Activated T-cell treated with anti-CD3 and anti-CD28 coated beads, Interleukin-2, amount 50 U/mL, for 4 hours (primary cell): ENCODE measurements at places on chromosomes 6 and 20.

GRCh38 chr20:6120491-6120988 lies 2.3 kb downstream of the FERMT1 start:
- DNase-seq = no peak

DNA sequence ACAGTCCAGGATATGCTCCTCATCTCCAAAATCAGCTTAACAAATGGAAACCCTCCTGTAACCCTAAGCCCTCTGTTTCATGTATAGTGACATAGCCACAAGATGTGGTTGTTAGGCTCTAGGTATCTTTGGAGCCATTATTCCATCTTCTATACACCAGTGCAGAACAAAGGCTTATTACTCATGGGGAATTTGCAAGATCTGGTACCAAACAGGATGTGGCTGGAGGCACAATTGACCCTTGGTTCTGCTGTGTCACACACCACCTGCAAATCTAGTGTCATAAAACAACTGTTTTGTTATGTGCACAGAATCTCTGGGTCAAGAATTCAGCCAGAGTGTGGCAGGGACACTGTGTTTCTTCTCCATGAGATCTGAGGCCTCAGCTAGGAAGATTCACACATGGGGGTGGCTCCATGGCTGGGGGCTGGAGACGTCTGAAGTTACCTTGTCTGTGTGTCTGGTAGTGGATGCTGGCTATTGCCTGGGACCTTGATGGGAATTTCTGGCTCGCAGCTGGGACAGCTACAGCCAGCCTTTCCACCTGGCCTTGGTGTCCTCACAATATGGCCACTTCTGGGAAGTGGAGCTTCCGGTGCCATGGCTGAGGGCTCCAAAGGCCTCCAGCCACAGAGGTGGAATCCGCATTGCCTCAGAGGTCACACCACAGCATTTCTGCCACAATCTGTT lies 369.9 kb downstream of the CDH26 start:
- no peak for DNase-seq

GRCh38 chr20:63116412-63117106 lies 99.4 kb downstream of the YTHDF1 start:
- DNase-seq = no peak

- DNase-seq = no peak
Measured at GRCh38 chr20:38301309-38301708, 2.6 kb upstream of the BPI start.

DNA sequence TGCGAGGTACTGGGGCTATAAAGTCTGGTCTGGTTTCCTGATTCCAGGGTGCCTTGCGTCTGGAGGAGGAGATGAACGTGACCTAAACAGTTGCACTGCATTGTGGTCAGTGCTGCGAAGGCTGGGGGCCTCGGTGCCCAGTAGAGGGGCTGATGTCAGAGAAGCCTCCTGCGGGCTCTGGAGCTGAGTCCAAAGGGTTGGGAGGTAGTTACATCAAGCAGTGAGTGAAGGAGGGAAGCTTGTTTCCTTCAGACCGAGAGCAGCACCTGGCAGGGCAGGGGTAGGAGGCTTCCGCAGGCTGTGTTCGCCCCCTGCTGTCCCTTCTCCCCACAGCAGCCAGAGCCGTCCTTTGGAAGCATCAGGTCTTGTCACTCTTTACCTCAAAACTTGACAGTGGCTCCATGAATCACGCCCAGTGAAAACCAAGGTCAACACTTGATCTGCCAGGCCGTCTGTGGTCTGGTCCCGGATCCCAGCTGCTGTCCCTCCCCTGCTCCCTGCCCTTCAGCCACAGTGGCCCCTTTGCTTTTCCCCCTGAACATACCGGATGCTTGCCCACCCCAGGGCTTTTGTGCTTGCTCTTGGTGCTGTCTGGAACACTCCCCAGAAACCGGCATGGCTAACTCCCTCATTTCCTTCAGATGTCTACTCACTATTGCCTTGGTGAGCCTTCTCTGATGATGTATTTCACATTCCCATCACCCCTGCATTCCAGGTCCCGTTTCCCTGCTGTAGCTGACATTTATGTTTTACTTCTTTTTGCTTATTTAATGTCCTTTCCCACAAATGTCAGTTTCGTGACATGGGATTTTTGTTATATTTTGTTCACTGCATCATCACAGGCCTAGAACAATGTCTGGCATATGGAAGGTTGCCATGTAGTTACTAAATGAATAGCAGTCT lies 7.0 kb downstream of the DYNLRB1 start:
- peak; percentile 50 for DNase-seq

GRCh38 chr20:46179862-46180261 lies 61.7 kb downstream of the CD40 start:
- DNase-seq = no peak

DNA sequence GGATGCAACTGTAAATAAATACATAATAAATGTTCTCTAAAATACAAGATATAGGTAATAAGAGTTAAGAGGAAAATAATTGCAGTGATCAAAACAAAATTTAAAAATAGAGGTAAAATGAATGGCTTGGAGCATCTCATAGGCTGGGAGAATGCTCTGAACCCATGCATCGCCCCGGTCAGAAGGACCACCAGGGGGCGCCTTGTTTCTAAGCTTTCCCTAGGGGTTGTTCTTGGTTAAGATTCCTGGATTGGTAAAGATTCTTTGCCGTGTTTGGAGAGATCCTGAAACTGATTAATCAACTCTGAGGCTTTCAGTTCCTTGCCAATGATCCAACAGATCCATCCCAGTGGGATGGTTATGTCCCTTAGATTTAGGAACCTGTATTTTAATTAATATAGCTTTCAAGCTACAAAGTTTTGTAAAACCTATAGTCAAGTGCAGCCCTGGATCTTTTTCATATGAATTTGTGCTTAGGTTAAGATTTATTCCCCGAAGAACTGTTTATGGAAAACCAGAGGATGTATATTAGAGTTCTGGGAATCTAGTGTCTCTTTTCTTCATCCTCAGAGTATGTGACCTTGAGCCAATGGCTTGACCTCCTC lies 45.3 kb upstream of the PRELID3B start:
- peak; percentile 91 for DNase-seq

DNA sequence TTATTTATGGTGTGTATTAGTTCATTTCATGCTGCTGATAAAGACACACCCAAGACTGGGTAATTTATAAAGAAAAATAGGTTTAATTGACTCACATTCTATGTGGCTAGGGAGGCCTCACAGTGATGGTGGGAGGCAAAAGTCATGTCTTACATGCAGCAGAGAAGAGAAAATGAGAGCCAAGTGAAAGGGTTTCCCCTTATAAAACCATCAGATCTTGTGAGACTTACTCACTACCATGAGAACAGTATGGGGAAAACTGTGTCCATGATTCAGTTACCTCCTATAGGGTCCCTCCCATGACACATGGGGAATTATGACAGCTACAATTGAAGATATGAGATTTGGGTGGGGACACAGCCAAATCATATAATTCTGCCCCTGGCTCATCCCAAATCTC lies 150.0 kb upstream of the AHI1 start:
- no peak for DNase-seq

DNA sequence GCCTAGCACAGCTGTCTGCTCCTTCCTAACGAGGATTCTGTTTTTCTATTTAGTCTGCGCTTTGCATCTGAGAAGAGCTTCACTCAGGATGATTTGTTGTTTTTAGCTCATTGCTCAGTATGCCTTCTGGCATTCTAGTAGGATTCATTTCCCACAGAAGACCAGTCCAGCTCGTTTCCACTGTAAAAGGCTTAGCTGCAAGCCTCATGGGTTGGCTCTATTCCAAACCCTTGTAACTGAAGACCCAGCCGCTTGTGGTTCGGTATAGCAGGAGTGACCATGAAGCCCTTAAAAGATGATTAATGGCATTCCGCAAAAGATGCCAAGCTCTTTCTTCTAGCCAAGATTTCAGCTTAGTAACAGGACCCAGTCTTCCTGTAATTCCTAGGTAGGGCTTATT lies 7.2 kb downstream of the ADGRF1 start:
- DNase-seq = no peak

DNA sequence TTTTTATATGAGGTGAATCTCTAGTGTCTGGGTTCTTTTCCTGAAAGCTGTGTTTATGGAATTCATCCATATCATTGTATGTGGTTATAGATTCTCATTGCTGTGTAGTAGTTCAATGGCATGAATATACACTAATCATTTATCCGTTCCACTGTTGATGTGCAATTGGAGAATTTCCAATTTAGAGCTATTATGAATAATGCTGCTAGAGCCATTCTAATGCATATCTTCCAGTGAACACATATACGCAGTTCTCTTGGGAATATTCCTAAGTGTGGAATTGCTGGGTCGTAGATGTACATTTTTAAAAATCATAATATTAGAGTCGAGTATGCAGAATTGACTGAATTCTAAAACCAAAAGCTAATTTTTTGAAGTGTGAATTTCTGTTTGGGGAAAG lies 327.5 kb upstream of the JAG1 start:
- DNase-seq = no peak

- no peak for DNase-seq
Measured at GRCh38 chr6:138339024-138339423, 38.7 kb upstream of the SMIM28 start.

- DNase-seq = peak; percentile 22
Measured at GRCh38 chr6:108914235-108915022, 66.2 kb downstream of the ARMC2 start.

GRCh38 chr6:129280749-129281148 lies 397.8 kb downstream of the LAMA2 start:
- DNase-seq = peak; percentile 12

DNA sequence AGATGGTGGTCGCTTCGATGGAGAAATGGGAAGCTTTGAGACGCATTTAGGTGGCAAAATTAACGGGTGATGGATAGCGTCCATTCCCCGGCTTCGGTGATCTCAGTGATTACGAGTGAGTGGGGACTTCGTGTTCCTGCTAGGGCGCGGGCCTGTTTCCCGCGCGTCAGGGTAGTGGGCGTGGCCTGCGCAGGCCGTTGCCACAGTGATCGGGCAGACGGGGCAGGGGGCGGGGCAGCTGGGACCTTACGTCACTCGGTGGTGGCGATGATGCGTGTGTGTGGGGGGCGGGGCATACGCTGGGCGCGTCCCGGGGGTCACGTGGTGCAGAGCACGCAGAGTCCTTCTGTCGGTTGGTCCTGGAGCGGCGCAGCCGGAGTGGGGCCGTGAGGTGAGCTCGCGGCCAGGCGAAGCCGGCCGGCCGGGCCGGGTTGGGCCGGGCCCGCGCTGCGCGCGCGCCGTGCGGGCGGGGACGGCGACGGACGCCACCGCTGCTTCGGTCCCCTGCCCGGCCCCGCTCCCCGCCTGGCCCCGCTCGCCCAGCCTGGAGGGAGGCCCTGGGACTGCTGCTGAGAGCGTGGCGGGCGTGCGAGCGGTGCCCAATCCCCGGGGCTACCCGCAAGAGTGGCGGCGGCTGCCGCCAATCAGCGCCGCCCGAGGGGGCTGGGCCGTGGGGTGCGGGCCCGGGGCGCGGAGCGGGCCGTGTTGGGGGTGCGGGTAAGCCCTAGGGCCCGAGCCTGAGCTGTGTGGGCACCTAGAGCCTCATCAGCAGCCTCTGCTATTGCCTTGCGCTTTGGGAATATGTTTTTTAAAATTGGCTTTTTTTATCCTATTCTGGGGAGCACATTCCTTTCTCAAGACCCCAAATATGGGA lies at the start of gene PHF20:
TSS of gene PHF20 (plus strand) at position 327 of the 874 bp plus-strand sequence. CDS start 29,508 bp downstream, outside the sequence.
- DNase-seq = peak; percentile 100

DNA sequence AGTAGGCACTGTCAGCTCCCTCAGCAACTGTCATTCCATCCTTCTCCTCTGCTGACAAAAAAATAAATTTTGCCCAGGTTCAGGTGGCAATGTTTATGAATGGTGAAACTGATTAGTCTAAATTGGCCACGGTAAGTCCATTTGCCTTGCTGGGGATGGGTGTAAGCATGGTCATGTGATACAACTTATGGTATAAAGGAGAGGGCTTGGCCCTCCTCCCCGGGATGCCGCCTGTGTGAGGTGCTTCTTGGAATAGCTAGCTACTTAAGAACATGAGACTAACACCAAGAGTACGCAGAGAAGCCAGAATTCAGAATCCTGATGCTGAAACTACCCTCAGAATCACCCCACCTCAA lies 94.4 kb upstream of the MAP7 start:
- no peak for DNase-seq

DNA sequence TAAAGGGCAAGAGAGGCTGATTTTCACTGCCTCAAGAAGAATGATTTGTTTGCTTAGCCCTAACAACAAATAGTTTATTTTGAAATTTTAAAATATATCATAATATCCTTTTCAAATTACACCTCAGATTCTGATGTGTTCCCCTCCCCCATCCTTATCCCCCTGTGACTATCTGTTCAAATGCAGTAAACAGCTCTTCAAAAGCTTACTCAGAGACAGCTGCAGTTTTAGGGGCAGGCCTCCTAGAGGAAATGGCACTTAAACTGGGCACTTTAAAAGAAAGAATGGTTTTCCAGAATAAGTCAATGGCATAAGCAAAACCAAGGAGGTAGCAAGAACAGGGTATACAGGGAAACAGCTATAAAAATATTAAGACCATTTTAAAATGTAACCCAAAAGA lies 118.6 kb upstream of the UST start:
- no peak for DNase-seq

GRCh38 chr6:80607811-80608391 lies 501.4 kb downstream of the BCKDHB start:
- DNase-seq = no peak

- DNase-seq = no peak
Measured at GRCh38 chr6:75931011-75931680, 141.3 kb downstream of the IMPG1 start.

DNA sequence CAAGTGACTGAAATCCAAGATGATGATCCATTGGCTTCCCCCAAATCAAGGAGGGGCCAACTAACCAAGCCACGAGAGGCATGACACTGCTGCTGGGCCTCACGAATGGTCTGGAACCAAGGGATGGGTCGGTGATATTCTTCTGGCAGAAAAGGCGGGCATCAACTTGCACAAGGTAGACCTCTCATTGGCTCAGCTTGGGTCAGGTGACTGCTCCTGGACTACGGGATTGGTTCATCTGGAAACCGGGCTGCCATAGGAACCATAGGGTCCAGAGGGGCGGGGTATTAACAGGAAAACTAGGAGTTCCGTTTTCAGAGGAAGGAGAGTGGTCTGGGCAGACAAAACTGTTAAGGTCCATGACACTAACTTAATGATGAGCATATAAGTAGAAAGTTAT lies 100.9 kb downstream of the TFAP2C start:
- DNase-seq = no peak

GRCh38 chr20:61449916-61450315 lies 197.9 kb downstream of the CDH4 start:
- DNase-seq = no peak

GRCh38 chr6:154500769-154501577 lies 9.5 kb downstream of the CNKSR3 start:
- DNase-seq = no peak

DNA sequence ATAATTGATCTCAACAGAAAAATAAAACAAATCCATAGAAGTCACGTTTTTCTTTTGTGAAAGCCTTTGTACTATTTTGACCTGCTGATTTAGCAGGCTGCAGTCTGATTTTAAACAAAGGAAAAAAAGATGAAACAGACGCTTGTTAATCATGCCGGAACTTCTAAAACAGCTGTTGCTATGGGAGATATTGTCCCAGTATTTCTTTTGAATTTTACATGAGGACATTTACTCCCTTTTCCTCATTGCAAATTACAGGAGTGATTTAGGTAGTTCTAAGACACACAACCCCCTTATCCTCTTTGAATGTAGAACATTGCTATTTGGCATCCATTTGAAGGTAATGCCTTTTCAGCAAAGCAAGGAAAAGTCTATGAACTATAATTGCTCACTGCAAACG lies 416.1 kb downstream of the BCKDHB start:
- DNase-seq = no peak

- no peak for DNase-seq
Measured at GRCh38 chr20:20493701-20494100, 125.8 kb downstream of the INSM1 start.
